Stimulated activated CD8-positive, alpha-beta memory T cell treated with anti-CD3 and anti-CD28 coated beads, Interleukin-4, amount 100 ng/mL, for 4 hours (primary cell): ENCODE measurements at places on chromosomes 1 and 21.

- DNase-seq = no peak
Measured at GRCh38 chr1:239302696-239303095, 83.7 kb upstream of the CHRM3 start.

DNA sequence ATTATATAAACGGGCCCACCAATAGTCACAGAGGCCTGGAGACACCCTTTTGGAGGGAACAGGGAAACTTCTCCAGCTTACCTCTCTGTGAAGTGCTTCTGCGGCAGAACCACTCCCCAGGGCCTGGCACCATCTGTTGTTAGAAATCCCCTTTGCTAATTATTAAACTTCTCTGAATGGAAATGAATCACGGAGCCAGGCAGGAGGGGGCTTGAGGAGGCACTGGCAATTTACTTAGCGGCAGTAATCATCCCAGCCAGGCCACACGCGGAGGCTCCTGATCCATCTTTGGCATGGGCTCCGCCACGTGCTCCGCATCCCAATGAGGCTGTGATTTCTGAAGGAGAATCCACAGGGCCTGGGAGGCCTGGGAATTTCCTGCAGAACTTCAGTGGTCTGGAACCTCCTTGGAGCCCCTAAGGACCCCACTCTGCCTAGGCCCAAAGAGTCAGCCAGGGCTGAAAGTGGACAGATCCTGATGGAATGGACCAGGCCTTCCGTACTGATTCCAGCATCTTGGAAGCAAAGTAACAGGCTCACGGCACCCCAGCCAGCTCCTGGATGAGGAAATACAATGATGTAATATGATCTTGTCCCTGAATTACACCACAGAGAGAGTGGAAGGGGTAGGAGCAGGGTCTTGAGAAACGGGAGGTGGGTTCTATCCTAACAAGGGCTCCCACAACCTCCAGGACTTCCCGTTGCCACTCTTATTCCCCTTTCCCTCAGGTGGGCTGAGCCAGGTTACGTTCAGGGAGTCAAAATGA is 62.3 kb downstream of the GRIK3 start:
- no peak for DNase-seq

GRCh38 chr1:168581817-168582572 is 5.6 kb downstream of the XCL1 start:
- no peak for DNase-seq

DNA sequence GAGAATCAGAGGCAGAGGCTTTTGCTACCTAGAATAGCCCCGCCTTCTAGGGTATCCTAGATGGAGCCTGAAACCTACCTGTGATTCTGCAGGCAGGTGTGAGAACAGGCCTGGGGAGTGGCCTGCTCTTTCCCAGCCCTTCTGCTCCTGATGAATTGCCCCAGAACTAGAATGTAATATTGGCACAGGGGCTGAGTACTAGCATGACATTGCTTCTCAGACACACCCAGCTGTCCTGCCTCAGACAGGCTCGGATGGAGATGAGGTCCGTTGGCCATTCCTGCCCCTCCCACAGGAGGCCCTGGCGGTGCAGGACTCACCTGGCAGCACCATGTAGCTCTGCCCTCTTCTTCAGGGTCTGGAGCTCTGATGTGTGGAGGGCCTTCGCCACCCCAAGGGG is 237.6 kb downstream of the GRIK3 start:
- no peak for DNase-seq

- no peak for DNase-seq
Measured at GRCh38 chr21:45039317-45040156, 34.8 kb upstream of the ADARB1 start.

- DNase-seq = no peak
Measured at GRCh38 chr1:28343405-28343804, 14.6 kb downstream of the MED18 start.

DNA sequence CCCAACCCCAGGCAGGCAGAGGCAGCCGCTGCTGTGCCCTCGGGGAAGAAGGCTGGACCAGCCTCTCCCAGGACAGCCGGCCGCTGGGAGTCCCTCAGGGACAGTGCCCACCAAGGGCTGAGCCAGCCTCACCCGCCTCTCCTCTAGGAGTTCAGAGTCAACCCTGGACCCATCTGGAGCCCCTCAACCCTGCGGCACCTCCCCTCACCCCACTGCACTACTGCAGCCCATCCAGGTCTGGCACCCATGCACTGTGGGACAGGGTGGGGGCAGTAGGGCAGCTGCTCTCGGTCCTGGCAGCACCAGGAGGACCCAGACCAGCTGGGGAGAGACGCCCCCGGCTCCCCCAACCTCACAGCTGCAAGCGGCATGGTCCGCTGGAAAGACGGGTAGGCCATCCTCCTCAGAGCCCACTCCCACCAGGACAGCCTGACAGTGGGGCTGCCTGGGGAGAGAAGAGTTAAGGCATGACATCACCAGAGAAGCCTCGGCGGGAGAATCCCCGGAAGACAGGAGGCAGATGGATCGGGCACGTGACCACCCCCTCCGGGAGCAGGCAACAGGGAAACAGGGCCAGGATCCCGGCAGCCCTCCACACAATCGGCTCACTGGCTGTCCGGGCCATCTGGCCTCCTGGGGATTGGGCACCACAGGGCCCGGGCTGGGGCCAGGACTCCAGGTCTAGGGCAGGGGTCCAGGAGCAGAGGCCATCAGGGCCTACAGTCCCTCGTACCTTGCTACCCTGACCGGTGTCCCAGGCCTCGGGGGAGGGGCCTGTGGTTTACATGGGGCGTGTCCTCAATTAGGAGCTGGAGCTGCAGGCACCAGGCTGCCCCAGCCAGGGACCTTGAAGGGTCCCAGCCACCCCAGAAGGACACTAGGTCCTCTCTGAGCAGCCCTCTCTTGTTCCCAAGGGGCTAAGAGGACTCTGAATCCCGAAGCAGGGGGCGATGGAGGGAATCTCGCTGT is 3.1 kb downstream of the ACAP3 start:
- DNase-seq = no peak

DNA sequence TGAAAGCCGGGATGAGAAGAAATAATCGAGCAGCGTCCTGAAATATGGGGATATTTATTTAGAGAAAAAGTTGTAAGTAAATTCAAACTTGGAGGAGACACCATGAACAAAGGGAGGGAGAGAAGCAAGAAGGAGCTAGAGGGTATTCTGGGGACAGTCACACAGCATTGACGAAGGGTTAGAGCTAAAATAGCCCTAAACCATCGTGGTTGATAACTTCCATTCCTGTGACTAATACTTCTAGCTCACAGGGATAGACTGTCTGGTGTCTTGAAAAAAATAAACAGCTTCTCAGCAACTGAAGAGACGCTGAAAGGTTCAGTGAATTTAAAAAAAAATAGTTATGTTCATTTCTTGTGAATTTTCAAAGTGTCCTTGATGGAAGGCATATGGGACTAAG is 86.7 kb downstream of the LRRC53 start:
- no peak for DNase-seq

GRCh38 chr1:37752583-37753471 is 12.1 kb downstream of the EPHA10 start:
- DNase-seq = no peak

DNA sequence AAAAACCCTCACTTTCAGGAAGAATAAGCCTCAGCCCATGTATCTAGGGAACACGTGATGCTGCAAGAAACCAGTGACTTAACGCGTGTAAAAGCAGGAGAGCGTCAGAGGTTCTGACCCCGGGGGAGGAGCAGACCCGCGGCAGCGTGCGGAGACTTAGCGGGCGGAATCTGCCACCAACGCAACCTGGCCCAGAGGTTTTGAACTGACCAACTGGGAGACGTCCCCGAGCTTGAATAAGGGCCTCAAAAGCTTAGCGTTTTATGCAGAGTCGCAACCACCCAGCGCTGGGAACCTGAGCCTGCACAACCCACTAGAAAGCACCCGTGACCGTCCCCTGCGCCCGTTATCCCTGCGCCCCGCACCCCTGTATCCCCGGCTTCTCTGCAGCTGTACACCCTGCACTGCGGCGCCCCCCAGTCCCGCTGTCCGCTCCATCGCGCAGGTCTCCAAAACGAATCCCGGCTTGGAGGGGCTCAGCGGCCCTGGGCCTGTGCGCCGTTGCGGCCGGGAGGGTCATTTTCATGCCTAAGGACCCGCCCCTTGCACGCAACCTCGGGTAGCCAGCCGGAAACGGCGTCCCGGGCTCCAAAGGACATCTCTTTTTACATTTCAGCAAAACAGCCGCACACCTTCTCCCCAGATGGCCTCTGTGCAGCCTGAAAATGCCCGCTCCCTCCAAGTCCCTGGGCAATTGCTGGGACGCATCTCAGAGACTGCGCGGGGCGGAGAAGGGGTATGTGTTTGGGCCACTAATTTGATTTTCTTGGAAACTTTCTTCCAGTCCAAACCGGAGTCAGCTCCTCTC is 29.4 kb upstream of the TRIM17 start:
- DNase-seq = no peak

GRCh38 chr1:9825093-9826074 is 1.6 kb upstream of the CLSTN1 start:
- no peak for DNase-seq

GRCh38 chr1:7826363-7826762 is 26.5 kb downstream of the UTS2 start:
- no peak for DNase-seq

GRCh38 chr1:205301842-205302588 is 19.5 kb downstream of the NUAK2 start:
- DNase-seq = no peak

DNA sequence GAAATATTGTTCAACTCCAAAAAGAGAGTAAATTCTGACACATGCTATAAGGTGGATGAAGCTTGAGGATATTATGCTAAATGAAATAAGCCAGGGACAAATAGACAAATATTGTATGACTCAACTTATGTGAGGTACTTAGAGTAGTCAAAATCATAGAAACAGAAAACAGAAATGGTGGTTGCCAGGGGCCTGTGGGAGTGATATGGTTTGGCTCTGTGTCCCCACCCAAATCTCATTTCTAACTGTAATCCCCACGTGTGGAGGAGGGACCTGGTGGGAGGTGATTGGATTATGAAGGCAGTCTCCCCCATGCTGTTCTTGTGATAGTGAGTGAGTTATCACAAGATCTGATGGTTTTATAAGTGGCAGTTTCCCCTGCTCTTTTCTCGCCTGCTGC is 24.7 kb upstream of the DISP1 start:
- DNase-seq = no peak

DNA sequence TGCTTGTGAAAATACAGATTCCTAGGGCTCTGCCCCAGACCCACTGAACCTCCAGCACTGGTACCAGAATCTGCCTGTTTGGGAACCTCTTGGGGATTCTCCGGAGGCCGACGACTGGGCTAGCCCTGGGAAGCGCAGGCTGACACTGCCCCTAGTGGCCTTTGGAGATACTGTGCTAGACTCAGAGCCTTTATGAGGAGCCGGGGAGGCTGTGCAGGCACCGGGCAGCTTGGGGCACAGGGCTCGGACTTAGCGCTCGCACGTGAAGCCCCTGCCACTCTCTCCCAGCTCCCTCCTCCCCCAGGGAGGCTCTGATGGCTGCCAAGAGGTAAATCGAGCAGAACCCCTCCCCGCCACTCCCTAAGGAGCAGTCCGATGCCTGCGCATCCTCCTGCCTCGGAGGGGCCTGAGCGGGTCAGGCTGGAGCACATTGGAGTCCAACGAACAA is 144.6 kb upstream of the TNR start:
- no peak for DNase-seq

DNA sequence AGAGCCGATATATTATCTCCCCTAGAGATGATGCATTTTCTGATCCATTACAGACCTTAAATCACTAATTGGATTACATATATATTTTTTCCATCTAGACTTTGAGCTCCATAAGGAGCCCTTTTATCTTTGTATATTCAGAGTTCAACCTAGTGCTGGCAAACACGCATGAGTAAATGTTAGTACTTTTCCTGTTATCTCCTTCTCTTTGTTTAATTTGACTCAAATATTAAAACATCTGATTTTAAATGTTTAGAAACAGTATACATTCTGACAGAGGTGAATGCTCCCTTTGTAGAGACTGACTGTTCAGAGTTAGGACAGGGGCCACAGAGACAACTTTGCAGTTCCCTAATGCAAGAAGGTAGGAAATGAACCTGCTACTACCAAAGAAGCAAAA is 37.1 kb downstream of the EIF2B3 start:
- no peak for DNase-seq

DNA sequence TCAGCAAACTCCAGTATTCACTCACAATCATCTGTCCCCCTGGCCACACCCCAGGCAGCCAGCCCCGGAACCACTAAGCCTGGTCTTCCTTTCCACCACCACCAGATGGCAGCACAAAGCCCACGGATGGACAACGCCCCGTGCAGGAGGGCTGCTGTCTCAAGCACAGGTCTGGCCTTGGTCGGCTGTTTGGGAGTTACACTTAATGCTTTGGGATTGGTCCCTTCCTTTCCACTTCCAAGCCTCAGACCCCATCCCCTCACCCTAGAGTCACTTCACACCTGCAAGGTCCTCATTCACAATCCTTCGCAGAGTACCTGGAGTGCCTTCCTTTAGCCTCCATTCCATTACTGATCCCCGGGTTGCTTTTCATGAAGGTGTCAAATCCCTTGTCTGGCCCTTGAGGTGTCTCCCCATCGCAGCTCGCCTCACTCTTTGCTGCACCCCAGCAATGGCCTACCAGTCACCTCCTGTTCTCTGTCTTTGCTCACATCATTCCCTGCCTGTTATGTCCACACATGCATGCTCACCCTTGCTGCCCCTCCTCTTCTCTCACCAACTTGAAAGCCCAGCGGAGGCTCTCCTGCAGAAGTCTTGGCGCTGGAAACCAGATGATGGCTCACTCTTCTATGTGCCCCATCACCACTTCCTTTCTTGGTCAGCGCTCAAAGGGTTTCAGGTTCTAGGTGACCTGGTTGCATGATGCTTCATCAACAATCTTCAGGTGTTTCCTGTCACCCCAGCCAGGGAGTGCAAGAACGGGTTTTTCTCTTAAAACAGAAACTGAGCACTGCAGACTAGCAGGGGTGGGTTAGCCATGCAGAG is 24.9 kb upstream of the KCNA2 start:
- DNase-seq = peak; percentile 57

DNA sequence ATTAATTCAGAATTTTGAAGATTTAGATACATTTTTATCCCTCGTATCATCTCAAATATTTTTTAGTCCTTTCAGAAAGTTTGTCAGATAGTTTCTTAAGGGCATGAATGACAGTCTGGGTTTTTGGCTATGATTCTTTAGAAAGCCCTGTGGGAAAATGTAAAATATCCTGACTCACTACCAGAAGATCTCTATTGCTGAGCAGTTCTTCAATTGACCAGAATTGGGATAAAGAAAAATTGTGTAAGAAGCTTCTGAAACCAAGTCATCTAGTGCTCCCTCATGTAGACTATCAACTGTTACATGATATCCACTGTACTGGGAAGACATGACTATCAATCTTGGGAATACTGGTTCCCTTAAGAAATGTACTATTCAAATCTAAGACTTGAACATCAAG is 608.3 kb upstream of the CHRM3 start:
- no peak for DNase-seq

GRCh38 chr1:87052400-87052799 is 138.0 kb downstream of the HS2ST1 start:
- DNase-seq = no peak
